ENCODE measurements at places on chromosomes 5 and 9. TPM values are rescaled to one million over a fixed set of nuclear protein-coding genes. Genes with fewer than 3 reads are reported as not detected.

Gene PKD2L2
- not detected for total RNA-seq

Gene FOXD4L3
- total RNA-seq, result not detected

Gene TLR4
- total RNA-seq, result 0.02 TPM

Gene PWWP2A
- 18.6 TPM for total RNA-seq

Gene C6
- 0.51 TPM for total RNA-seq

Gene GDF9
- total RNA-seq, result 0.22 TPM

Gene ZNF658
- total RNA-seq, result 0.98 TPM

Gene CDKN2A
- not detected for total RNA-seq

Gene HNRNPAB
- total RNA-seq, result 351 TPM

Gene GALNT12
- total RNA-seq, result 38.1 TPM

Gene JADE2
- 23.3 TPM for total RNA-seq

Gene OLFM1
- not detected for total RNA-seq

Gene HSPB3
- 4.1 TPM for total RNA-seq

Gene IFNB1
- not detected for total RNA-seq

Gene SCGB3A1
- total RNA-seq, result 0.33 TPM

Gene FOXD4L6
- total RNA-seq, result not detected

Gene FAM151B
- not detected for total RNA-seq

Gene SVEP1
- total RNA-seq, result 0.81 TPM

Gene CDH9
- not detected for total RNA-seq

Gene SH2D3C
- 0.89 TPM for total RNA-seq

Gene IRGM
- total RNA-seq, result not detected

Gene RGS14
- 55.4 TPM for total RNA-seq

Gene PTBP3
- 116 TPM for total RNA-seq

Gene EDIL3
- 0.09 TPM for total RNA-seq

Gene TRAF2
- 44.5 TPM for total RNA-seq

Gene PSAT1
- 98.3 TPM for total RNA-seq

Gene TMC1
- total RNA-seq, result not detected

Gene FOXD4L4
- total RNA-seq, result not detected

Gene TGFBI
- total RNA-seq, result 0.98 TPM

Gene IL13
- not detected for total RNA-seq

Gene FGD3
- 0.76 TPM for total RNA-seq

Gene MAT2B
- 43.0 TPM for total RNA-seq

Gene MYO10
- total RNA-seq, result 0.24 TPM

Gene TMEM174
- not detected for total RNA-seq

Gene BTNL8
- not detected for total RNA-seq

Gene SLC36A2
- total RNA-seq, result not detected

Gene CATSPER3
- total RNA-seq, result 0.34 TPM

Gene URM1
- total RNA-seq, result 82.0 TPM

Gene GPR150
- not detected for total RNA-seq

Gene DNAJA1
- 137 TPM for total RNA-seq

Gene SARDH
- total RNA-seq, result not detected
